ENCODE measurements at places on chromosomes 1 and 21.

DNA sequence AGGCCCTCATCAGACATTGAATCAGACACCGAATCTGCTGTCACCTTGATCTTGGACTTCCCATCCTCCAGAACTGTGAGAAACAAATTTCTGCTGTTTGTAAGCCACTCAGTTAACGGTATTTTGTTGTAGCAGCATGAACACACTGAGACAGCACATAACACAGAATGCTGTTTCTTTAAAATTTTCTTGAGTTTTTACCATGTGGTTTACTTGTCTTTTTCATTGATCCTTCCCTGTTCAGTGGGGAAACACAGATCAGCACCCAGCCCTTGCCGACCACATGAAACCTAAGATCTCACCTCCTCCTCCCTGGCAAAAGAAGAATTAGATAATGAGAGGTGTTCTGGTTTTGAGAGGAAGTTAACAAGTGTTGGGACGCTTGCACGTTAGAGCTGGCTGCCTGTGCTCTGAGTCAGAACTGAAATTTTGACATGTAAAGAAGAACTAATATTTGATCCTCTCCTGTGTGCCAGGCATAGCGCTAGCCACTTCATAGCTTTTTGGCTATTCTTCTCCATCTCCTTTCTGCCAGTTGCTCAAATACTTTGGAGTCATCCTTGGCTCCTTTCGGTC lies 179.6 kb downstream of the DHRS3 start:
- DNase-seq, result peak; percentile 22

GRCh38 chr1:41407664-41408252 lies 46.5 kb downstream of the FOXO6 start:
- DNase-seq, result no peak

DNA sequence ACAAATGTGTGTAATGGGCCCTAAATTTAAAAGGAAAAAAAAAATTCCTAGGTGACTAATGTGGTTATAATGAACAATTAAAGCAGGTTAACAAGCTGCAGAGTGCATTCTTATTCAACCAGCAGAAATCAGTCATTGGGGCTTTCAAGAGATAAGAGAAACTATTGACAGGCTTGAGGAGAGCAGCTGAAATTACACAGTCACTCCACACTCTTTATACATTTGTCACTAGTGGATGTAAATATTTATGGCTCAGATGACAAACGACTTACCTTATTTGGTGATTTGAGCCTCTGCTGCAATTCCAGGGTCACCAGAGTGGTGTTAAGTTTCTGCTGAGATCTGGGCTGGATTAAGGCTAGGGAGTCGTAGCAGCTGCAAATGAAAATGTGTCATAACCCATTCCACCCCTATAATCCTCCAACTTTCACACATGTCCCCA lies 896.3 kb downstream of the TTLL7 start:
- DNase-seq, result no peak

- no peak for DNase-seq
These were observed 2.0 kb upstream of the MARCKSL1 start for GRCh38 chr1:32337855-32338636.

DNA sequence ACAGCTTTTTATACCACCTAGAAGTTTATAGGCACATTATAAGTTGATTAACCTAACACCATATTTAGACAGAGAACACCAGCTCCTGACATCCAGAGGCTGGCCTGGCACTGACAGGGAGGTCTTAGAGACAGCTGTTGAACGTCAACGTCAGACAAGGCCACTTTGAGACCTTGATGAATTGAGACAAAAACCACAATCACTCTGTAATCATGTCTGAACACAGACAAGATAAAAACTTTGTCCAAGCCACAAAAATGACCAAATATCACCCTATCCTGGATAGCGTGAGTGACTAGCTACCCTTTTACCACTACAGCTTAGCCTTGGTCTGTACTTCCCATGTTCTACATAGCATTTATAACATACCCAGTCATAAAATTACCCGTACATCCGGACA lies 403.6 kb upstream of the CHRM3 start:
- DNase-seq, result no peak

DNA sequence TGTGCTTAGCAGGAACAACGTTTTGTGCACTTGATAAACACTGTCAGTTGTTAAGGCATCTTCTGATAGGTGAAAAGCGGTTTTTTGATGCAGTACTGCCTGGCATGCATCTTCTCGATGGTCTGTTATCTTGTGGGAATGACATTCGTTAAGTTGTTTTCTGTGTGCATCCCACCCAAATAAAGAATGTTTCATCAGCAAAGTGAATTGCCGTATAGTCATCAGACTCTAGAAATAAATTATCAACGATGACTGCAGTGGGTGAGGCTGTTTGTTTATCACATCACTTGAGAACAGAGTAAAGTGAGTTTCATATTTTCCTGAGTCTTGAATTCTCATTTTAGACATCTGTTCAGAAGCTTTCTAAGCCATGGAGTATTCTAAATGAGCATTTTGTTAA lies 34.1 kb downstream of the NFIA start:
- no peak for DNase-seq

DNA sequence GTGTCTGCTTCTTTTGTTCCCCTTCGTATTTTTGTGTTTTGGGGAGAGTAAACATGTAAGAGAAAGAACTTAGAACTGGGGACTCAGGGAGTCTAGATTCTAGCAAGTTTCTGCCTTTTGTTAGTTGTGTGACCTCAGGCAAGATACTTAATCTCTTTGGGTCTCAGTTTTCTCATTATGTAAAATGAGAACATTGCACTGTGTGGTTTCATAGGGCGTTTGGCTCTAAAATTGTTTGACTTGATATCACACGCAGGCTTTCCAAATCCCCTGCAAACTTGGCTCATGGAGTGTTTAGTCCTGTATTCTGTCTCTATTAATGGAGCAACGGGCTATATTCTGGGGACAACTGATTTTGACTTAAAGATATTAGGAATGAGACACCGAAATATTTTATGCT lies 57.7 kb downstream of the NTNG1 start:
- no peak for DNase-seq

DNA sequence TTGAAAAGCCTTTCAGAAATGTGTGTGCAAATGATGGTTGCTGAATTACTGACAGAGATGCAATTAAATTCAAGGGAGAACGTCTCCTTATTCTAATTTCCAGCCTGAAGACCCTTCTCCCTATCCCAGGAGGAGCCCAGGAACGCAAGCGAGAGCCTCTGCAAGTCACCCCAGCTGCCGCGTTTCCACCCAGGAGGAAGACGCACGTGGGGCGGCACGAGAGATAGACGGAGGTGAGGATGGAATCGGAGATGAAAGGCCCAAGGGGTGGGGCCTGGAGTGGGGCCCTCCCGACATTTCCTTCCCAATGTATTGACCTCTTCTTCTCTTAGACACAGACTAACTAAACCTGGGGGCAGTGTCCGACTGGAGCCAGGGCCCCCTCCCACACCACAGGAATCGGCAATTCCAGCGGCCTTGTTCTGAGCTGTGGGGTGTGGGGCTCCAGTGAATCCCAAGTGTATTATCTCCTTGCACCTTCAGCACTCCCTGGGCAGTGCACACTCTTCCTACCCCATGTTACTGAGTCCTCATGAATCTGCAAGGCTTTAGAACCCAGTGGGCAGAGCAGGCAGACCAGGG lies 322.5 kb downstream of the AJAP1 start:
- no peak for DNase-seq

DNA sequence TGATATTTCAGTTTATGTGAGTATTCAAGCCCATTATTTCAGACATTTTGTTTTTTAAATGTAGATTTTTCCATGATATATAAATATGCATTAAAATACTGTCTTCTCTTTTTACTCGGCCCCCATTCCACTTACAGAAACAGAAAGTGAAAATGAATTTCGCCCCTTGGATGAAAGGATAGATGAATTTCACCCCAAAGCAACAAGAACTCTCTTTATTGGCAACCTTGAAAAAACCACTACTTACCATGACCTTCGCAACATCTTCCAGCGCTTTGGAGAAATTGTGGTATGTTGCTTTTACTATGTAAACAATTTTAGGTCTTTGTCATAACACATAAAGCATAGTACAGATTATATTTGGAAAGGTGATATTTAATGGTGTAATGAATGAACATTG lies 59.9 kb downstream of the ZBTB17 start:
- DNase-seq, result no peak

GRCh38 chr1:87806379-87807094 lies 477.9 kb downstream of the LMO4 start:
- no peak for DNase-seq

GRCh38 chr1:181789395-181789794 lies 272.1 kb downstream of the ZNF648 start:
- DNase-seq, result no peak

- no peak for DNase-seq
These were observed 73.1 kb downstream of the HMCN1 start for GRCh38 chr1:185807275-185807674.

GRCh38 chr1:192445839-192446489 lies 129.2 kb downstream of the RGS21 start:
- DNase-seq, result peak; percentile 41

DNA sequence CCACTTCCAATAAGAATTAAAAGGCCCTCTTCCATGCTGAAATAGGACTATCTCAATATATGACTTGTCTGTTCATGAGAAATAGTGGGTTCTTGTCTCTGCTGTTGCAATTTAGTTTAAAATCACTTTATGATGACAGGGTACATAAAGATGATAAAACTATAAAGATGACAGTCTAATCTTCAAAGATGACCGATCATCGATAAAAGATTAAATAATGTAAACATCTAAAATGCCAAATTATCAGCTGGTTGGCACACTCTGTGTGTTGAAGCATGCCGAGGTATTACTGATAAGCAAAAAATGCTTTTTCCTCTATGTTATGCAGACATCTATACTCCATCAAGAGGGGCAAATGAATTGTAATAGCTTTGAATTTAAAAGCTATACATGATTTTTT lies 89.5 kb downstream of the ADGRL4 start:
- no peak for DNase-seq

- no peak for DNase-seq
These were observed 315.9 kb downstream of the ST6GALNAC3 start for GRCh38 chr1:76390456-76390855.

GRCh38 chr1:44012404-44012803 lies 18.9 kb downstream of the SLC6A9 start:
- DNase-seq, result no peak

- DNase-seq, result no peak
These were observed 168.9 kb downstream of the TPR start for GRCh38 chr1:186206048-186206570.

- no peak for DNase-seq
These were observed 92.0 kb downstream of the KIF1B start for GRCh38 chr1:10302416-10302815.

- no peak for DNase-seq
These were observed 72.2 kb upstream of the CDC42BPA start for GRCh38 chr1:227390525-227390924.

DNA sequence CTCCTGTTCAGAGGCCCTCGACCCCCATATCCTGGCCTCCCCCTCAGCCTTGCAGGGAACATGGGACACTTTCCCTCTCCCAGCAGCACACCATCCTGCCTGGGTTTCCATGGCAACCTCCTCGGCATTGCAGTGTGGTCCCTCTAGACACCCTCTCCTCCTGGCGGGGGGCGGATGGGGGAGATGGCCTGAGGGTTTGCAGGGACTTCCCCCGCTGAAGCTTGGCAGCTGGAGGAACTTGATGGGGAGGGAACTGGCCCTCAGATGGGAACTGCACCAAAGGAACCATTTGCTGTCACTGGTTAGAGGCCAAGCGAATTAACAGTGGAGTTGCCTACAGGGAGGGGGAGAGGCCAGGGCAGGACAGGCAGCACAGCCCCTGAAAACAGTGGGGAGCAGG lies 28.7 kb downstream of the RIMS3 start:
- no peak for DNase-seq

- DNase-seq, result no peak
These were observed 31.9 kb downstream of the MTARC1 start for GRCh38 chr1:220818421-220819173.

DNA sequence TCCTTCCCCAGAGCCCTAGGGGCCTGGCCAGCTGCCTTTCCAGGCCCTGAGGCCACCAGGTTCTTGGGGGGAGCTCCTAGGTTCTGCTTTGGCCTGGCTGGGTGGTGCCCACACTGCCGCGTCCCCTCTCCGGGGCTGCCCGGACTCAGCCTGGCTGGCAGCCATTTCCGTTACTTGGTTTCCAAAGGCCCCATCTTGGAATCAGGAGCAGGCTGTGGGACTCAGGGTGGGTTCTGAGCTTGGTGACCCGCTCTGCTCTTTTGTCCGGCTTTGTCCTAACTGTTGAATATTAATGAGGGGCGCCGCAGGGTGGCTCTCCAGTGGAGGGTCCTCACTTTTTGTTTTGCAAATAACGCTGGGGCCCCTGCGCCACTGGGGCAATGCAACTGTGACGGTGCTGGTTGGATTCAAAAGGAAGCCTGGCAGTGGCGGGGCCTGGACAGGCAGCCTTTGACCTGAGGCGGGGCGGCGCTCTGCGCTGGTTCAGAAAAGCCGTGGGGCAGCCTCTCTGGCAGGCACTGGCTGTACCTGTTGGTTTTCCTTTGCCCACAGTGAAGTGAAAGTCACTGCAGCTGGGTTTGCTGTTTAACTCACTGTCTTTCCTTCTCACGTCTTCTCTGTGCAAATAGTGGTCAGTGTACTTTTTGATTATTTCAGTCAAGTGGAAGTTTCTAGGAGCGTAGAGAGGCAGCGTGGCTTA lies 20.2 kb downstream of the SKI start:
- no peak for DNase-seq

GRCh38 chr21:28953247-28953646 lies 39.4 kb downstream of the LTN1 start:
- DNase-seq, result no peak

GRCh38 chr1:8465692-8466091 lies 147.8 kb downstream of the SLC45A1 start:
- no peak for DNase-seq

- DNase-seq, result no peak
These were observed 350.6 kb upstream of the RUNX1 start for GRCh38 chr21:35399706-35400105.
